Upper lobe of right lung (tissue), 1 donor: ENCODE measurements at places on chromosomes 2 and 18.

DNA sequence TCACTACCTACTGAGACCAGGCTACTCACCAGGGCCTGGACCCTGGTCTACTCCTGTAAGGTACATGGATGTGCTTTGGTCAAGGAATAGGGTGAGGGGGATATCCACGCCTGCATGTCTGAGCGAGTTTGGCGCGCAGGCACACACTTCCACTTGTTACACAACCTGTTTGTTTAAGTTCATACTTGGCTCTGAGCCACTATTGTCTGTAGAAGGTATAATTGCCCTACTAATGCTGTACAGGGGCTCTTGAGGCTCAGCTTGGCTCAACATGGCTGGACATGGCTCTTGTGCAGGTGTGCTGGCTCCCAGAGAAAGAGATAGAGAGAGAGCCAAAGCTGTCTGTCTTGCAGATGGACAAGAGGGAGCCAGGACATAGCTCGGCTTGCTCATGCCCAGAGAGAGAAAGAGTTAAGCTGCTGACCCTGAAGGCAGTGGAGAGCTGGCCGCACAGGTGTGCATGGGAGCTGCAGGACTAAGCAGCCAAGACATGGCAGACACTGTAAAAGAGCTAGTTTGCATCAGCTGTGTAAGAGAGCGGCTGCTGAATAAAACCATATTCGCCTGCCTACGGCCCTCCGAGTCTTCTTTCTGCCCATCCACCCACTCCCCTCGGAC is 35.2 kb downstream of the NPPC start:
- DNase-seq: peak; percentile 47

- no peak for DNase-seq
These were observed 11.6 kb downstream of the SPATA3 start for GRCh38 chr2:231007286-231008098.

- no peak for DNase-seq
These were observed 12.1 kb downstream of the MYT1L start for GRCh38 chr2:2318949-2319348.

DNA sequence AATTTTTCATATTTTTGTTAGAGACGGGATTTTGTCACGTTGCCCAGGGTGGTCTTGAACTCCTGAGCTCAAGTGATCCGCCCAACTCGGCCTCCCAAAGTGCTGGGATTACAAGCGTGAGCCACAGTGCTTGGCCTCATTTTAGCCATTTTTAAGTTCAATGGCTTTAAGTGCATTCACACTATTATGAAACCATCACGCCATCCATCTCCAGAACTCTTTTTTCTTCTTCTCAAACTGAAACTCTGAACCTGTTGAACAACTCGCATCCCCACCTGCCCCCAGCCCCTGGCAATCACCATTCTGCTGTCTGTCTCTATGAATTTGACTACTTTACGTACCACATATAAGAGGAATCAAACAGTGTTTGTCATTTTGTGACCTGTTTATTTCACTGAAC is 31.3 kb upstream of the ASB18 start:
- DNase-seq: no peak

GRCh38 chr2:75798569-75798968 is 87.9 kb upstream of the GCFC2 start:
- no peak for DNase-seq

DNA sequence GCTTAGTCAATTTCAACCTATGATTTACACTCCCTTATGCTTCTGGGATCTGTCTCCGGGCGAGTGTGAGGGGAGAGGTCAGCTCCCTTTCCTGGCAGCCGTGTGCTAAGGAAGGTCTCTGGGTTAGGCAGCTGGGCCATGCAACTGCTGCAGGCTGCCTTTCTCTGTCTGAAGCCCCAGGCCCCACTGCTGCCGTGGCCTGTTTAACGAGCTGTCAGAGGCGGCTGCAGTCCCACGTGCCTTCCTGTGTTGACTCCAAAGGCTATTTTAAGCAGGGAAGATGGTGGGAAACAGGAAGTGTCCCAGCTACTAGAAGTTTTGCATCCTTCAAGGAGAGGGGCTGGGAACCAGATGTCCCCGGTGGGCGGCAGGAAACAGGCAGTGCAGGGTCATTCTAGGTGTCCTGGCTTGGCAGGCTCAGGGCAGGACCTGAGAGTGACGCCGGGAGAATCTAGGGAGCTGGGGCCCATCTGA is 186.4 kb downstream of the TNS1 start:
- DNase-seq: no peak
